ENCODE measurements at places on chromosomes 12 and 14.

GRCh38 chr12:123935956-123936355, 36.7 kb downstream of the CCDC92 start:
- DNase-seq: no peak

DNA sequence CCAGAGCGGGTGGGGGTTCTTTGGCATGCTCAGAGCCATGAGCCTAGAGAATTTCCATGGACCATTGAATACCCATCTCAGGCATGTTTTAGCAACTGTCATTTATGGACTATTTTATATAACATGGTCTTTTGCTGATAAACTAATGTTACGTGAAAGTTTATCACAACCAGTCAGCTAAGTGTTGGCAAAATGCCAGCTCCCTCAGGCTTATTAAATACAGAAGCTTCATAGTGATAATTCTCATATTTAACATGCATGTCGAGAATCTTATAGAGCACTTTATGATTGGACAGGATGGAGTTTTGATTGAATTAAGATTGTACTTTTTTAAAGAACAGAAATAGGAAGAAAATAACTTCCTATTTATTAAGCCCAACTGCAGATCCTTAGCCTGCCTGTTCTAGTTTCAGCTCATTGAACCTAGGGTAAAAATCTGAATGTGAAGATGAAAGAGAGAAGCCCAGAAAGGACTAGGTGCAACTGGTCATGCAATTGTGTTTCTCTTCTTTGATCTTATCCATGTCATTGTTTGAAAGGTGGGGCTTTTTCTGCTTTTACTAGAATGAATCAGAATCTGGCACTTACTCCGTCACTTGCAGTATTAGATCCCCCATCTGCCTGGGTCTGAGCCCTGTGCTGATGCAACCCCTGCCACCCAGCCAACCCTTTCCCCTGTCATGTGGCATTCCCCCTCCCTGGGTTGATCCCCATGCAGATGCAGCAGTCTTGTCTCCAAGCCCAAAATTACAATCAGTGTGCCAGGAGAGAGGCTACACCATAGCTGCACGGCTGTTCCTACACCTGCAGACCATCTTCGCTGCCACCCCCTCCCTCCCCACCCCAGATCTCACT, 134.6 kb upstream of the EVL start:
- DNase-seq: no peak

DNA sequence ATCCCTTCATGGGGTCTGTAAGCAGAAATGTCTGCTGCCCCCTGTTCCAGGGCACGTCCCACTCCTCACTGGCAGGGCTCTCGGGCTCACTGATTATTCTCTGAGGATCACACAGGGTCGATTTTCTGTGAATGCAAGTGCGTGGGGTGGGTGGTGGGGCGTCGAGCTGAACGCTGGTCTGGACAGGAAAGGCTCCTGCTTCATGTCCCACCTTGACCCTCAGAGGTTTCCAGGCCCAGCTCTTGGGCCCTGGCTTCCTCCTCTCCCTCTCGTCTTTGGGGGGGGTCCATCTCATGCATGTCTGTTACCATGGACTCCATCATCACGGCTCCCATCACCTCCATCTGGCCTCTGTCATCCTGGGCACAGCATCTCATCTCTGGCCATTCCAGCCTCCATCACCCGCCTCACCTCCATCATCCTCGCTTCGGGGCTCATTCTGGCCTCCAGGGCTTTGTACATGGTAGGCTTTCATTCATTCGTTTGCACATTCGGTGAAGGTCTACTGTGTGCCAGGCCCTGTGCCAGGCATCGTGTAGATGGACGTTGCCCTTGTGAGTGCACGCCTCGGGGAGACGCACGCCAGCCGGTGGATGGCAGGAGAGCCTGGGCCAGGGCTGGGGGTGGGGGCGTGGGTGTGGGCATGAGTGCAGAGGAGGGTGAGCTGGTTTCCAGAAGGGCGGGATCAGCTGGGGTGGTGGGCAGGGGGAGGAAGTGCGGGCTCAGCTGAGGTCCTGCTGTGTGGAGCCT, 34.7 kb downstream of the RTL1 start:
- DNase-seq: no peak

DNA sequence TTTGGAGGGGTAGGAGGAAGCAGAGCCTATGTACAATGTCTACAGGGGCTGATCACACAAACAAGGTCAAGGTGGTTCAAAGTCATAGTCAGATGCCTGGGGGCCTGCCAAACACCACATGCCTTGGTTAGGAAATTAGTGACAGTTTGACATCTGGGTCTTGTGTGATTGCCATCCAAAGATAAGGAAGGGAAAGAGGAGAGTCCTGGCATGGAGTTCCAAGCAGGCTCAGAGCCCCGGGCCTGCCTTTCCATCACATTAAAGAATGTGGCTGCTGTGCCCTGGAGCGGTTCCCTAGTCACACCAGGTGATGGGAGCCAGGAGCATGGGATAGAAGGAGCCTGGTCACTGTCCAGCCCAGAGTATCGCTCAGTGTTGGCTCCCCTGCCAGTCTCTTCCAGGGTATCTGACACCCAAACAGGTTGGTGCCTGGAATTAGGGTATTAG, 53.6 kb upstream of the BCL2L14 start:
- no peak for DNase-seq

- DNase-seq: no peak
Measured at GRCh38 chr12:90058704-90059103, 350.1 kb upstream of the ATP2B1 start.

GRCh38 chr14:100576091-100577085, 10.8 kb downstream of the BEGAIN start:
- DNase-seq: no peak

DNA sequence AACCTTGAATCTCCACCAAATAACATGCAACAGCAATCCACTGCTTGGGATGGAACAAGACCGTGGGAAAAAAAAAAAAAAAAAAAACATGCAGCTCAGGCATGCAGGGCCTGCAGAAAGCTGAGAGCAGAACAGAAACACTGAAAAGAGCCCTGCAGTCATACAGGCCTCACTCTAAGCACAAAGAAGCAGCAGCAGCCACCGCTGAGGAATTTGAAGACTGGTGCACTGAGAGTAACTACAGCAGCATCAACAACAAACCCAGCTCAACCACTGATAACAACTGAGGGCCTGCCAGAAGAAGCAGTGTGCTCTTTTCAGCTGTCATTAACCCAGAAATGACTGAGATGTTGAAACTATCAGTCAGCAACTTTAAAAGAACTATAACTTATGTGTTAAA, 354.7 kb upstream of the TMTC1 start:
- DNase-seq: no peak

DNA sequence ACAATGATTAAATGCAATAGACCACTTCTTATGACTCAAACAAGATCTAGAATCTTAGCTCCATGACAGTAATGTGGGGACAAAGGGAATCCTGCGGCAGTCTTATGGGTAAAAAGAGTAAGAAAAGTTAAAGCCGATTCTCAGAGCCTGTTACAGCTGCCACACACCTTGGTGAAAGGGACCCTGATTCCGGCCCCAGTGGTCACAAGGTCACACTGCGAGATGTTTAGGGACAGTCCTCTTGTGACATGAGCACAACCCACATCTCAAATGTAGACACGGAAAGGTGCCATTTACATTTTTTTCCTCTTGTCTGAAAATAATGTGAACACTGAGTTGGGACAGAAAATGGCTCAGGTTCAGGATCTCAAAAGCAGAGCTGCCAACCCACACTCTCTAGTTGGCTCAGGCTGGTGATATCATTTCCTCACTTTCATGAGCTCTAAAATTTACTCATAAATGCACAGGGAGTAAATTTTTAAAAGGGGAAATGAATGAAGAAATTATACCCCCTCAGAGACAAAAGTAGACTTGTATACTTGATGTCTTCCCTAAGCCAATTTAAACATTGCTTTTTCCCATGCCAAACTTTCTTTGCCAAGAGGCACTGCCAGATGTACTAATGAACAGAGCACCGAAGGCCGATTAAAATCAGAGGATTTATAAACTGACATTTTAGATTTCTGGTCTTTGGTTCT, 113.1 kb upstream of the OVCH1 start:
- no peak for DNase-seq

- DNase-seq: no peak
Measured at GRCh38 chr12:49809906-49810389, 18.3 kb downstream of the NCKAP5L start.

- DNase-seq: no peak
Measured at GRCh38 chr14:31209605-31210004, 2.0 kb upstream of the HECTD1 start.

- no peak for DNase-seq
Measured at GRCh38 chr12:3361146-3361545, 129.9 kb upstream of the PRMT8 start.

GRCh38 chr12:7694556-7695236, 879 bp downstream of the GDF3 start:
- DNase-seq: no peak

GRCh38 chr14:21711360-21711961, 37.8 kb upstream of the OR4E1 start:
- DNase-seq: no peak

- DNase-seq: no peak
Measured at GRCh38 chr14:88668448-88669116, 105.7 kb downstream of the ZC3H14 start.

- DNase-seq: no peak
Measured at GRCh38 chr12:60191676-60192359, 596.0 kb downstream of the SLC16A7 start.

DNA sequence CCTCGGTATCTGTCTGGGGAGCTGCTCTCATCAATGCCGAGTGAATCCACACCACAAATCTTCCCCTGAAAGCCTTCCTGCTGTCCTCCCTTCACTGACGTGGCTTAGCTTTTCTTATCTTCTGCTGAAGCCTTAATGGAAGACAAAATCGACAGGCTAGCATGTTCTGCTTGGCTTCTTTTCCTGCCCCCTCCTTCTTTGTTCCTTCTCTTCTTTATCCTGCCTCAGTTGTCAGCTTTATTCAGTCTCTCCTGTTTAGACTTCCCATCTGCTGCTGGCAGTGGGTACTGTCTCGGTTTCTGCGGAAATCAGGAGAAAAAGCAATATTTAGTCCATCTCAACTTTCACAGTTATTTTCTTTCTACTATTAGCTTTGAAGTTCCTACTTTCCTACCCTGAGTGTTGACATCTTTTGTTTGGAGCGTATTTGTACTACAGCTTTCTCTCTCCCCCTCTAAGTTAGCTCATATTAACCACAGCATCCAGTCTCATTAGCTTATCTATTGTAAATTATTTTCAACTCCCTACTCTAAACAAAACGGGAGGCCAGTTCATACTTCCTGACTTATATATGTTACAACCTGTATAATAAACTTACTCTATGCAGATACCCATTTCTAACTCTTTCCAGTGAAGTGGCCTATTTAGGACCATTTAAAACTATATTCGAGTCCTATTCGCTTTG, 226.0 kb downstream of the DACT1 start:
- no peak for DNase-seq

DNA sequence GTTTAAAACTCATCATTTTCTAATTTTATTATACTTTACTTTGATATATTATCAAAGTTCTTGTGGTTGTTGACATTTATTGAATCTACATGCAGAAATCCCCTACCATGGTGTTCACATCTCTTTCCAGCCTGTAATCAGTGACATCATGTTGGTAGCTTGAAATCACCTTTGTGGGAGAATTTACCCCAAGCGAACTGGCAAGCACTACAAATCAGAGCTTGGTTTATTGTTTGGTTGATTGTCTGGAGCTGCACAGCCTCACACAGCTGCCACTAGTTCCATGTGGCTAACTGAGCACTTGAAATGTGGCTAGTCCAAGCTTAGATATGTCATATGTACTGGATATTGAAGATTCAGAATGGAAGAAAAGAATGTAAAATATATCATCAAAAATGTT, 15.4 kb upstream of the KRT5 start:
- DNase-seq: no peak

GRCh38 chr14:51307551-51307950, 67.5 kb downstream of the TMX1 start:
- DNase-seq: no peak

- no peak for DNase-seq
Measured at GRCh38 chr14:72519543-72519942, 374.4 kb downstream of the DPF3 start.

GRCh38 chr12:28936221-28936620, 212.9 kb upstream of the FAR2 start:
- DNase-seq: no peak

- no peak for DNase-seq
Measured at GRCh38 chr12:91098941-91099340, 12.4 kb downstream of the LUM start.

DNA sequence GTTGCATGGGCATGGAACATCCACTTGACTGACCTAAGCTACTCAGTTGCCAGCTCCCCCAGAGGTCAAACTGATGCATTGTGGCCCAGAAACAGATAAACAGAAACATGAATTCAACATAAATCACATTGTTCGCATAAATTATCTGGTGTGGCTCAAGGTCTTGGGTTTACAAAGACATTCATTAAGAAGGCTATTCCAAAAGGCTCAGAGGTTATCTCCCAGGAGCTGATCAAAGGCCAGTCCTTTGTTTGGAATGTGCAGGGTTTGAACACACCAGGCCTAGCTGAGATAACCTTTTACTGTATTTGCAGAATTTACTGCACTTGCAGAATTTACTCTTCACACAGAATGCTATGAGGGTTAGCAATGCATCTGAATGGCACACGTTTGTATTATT, 96.4 kb upstream of the DCD start:
- DNase-seq: no peak

DNA sequence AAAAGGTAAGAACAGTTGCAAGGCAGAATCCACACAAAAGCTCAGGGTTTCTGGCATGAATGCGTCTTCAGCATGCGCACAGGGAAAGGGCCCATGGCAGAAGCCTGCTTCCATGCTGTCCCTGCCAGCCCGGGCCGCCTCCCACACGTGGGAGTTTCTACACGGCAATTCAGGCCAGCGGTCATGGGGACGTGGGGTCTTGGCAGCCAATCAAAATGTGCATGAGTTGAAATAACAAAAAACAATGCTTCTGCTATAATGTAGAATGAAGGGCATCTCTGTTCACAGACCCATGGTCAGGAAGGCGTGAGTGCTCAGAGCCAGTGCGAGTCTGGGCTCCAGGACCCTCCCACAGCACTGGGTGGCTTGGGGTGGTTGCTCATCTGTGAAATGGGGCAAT, 28.6 kb downstream of the AMN start:
- DNase-seq: no peak

Data from NCI-H2081 treated with DMSO at 0.1 percent for 48 hours (cell line).